Right ventricle myocardium inferior (tissue), 1 donor: ENCODE measurements at places on chromosomes 11 and 22.
A peak's percentile ranks its signal among the peaks of the same experiment; 100 is the strongest.

DNA sequence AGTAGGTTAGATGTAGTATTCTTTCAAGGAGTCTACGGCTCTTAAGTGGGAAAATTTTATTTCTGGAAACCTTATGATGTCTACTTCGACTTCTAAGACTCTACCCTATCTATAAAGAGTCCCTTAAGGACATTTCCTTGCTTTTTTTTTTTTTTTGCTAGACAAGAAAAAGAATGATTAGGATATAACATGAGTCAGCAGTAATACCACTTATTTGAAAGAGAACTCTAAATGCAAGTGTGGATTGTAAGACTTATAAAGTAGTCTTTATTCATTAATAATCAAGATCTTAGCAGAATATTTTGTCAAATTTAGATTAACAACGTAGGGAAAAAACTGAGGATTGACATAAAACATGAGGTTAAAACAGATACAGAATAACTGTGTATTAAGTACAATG, 71.0 kb downstream of the DKK3 start:
- DNase-seq = no peak

DNA sequence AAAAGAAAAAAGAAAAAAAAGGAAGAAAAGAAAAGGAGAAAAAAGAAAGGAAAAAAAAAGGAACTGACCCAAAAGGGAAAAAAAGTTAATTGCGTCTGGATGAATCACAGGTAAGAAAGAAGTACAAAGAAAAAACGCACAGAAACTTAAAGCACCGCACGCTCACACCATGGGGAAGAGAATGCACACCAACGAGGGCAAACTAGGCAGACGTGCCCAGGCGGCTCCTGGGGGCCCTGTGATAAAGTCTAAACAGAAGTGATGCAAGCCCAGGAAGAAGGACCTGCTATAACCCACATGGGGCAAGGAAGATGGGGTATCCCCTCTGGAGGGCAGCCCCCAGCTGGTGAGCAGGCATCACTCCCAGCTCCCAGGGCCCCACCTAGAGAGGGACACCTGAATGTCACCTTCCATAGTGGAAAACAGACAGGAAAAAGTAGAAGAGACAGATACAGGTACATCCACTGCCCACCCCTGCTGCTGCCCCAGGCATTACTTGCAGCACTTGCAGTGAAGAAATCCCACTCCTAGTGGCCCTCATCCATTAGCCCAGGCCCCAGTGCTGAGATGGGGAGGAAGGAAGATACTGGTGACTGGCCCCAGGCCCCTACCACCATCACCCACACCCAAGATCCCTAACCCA, 28.9 kb downstream of the NAP1L4 start:
- no peak for DNase-seq

DNA sequence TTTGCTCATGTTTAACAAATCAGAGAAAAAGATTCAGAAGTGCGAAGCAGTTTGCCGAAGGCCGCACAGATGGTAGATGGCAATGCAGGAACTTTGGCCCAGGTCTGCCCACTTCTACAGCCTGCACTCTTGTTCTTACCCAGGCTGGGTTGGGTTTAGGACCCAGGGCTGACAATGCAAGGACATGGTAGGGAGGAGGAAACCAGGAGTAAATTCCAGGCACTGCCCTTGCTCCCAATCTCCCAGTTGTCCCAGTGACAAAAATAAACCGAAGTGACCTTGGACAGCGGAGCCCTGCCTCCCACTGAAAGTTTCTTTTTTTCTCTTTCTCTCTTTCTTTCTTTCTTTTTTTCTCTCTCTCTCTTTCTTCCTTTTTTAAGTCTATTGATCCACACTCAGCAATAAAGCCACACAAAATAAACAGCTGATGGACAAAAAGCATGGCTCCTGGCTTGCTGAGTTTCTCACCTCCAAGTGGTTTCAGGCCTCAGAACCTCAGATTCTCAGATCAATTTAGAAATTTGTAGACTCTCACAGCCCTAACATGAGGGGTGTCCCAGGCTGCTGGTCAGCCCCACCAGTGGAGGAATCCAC, 33.5 kb upstream of the FCHSD2 start:
- DNase-seq = no peak

GRCh38 chr11:60845338-60845737, 3.4 kb downstream of the CCDC86 start:
- no peak for DNase-seq

GRCh38 chr11:72436661-72437060, 2.3 kb upstream of the CLPB start:
- DNase-seq = no peak

GRCh38 chr11:9160166-9160565, 68.8 kb upstream of the SCUBE2 start:
- DNase-seq = no peak

DNA sequence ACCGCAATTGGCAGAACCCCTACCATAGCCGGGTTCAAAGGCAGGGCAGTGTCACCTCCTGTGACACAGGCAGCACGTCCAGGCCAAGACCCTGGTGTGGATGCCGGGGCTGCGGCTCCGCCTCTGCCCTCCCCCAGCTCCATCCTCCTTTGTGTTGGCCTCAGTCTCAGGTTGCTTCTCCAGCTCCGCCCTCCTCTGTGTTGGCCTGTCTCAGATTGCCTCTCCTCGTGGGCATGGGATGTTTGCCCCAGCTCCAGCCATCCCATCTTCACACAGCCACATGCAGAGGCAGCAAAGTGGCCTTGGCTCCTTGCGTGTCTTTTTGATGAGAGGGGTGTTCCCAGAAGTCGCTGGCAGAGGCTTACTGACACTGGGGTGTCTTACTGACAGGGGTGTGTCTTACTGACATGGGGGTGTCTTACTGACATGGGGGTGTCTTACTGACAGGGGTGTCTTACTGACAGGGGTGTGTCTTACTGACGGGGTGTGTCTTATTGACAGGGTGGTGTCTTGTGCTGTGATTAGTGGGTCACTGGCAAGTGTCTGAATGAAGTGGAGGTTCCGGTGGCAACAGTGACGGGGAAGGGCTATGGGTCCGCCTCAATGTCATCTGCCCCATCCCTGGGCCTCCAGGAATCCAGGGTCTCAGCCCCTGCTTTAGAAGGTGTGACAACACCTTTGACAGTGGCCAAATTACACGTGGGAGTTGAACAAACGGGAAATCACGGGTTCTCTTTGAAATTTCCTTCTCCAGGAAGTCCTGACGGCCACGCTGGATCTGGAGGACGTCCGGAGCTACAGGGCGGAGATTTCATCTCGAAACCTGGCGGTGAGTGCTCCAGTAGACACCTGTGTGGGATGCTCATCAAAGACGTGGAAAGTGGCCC, 24.9 kb downstream of the NADSYN1 start:
- peak; percentile 45 for DNase-seq

DNA sequence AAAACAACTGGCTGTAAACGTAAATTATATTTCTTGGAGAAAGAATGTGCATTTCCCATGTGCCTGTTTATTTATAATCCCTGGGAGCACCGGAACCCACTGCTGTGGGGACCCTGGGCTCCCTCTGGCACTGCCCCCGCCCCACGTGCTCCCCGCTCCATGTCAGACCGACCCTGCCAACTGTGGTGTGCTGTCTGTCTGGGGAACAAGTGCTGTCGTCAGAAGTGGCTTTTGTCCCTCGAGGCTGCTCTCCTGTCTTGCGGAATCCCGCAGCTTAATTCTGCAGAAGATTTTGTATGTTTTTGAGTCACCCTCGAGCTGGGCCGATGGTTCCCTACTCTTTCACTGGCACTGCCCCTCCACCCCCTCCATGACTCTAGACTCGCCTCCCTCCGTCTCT, 2.4 kb downstream of the LRRC10B start:
- DNase-seq = peak; percentile 21

DNA sequence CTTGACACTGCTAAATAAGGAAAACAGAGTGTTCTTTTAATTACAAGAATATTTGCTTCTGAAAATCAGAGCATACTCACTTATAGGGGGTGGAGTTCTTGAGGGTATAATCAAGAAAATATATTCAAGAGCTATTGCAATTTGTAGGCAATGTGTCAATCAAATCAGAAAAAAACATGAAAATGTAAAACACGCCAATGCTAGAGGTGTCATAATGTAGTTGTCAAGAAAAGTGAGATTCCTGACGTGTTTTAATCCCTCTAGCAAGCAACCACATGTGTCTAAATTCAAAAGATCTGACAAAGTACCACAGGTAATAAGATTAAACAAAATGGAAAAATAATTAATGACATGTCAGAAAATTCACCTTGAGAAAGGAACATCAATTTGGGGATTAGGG, 1440.7 kb upstream of the RAG2 start:
- DNase-seq = no peak

- DNase-seq = no peak
These were observed 2.7 kb downstream of the ST3GAL4 start for GRCh38 chr11:126357969-126358762.

DNA sequence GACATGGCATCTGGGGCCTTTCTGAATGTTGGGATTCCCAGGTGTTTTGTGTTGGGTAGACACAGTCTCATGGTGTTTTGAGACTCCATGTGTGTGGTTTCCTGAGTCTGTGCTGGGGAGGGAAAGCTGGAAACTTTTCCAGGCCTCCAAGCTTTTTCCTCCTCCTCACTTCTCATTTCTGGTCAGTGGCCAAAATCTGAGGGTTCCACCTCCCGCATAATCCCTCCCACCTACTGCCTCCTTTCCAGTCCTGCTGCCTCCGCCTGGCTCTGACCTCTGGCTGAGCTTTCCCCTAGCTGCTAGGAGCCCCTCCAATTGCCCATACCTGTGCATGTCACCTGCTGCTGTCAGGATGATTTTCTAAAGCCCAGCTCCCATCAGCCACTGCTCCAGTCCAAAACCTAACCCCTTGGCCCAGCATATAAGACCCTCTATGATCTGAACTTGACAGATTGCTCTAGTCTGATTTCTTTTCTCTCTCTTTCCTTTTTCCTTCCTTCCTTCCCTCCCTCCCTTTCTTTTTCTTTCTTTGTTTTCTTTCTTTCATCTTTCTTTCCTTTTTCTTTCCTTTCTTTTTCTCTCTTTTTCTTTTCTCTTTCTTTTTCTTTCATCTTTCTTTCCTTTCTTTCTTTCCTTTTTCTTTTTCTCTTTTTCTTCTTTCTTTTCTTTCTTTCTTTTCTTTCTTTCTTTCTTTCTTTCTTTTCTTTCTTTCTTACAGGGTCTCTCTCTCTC, 51.4 kb upstream of the NECTIN1 start:
- DNase-seq = peak; percentile 40

DNA sequence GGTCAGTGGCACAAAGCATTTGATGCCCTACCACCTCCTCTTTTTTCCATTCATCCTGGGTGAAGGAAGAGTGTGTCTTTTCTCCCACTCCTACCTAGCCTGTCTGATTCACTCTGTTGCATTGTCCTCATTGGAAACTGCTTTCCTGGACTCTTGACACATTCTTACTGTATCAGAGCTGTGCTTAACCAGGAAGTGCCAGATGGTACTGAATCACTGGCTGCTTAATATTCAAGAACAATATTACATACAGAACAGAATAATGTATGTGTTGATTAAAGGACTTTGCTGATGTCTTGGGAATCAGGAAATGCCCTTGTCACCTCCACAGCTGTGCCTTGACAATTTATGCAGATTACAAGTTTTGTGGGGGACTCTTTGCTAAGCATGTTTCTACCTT, 44.4 kb downstream of the SVIP start:
- no peak for DNase-seq

DNA sequence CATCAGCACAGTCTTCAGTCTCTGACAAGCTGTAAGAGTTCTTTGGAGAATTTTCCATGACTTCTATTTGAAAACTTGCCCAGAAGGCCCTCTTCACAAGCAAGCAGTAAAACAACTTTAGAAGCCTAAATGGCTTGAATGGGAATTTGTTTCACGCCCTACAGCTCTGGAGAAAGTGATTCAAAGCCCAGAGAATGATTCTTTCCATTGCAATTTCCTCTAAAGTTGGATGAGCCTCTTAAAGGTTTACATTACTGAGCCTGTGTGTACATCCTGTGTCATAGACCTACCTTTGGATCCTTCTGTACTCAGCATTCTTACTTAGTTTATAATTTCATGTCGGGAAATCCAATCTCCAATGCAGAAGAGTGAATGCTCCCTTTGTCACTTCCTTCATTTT, 6.8 kb upstream of the OR8B3 start:
- no peak for DNase-seq

- no peak for DNase-seq
These were observed 20.2 kb downstream of the ST3GAL4 start for GRCh38 chr11:126375726-126376125.

GRCh38 chr11:36507824-36508489, 2.1 kb downstream of the TRAF6 start:
- no peak for DNase-seq

DNA sequence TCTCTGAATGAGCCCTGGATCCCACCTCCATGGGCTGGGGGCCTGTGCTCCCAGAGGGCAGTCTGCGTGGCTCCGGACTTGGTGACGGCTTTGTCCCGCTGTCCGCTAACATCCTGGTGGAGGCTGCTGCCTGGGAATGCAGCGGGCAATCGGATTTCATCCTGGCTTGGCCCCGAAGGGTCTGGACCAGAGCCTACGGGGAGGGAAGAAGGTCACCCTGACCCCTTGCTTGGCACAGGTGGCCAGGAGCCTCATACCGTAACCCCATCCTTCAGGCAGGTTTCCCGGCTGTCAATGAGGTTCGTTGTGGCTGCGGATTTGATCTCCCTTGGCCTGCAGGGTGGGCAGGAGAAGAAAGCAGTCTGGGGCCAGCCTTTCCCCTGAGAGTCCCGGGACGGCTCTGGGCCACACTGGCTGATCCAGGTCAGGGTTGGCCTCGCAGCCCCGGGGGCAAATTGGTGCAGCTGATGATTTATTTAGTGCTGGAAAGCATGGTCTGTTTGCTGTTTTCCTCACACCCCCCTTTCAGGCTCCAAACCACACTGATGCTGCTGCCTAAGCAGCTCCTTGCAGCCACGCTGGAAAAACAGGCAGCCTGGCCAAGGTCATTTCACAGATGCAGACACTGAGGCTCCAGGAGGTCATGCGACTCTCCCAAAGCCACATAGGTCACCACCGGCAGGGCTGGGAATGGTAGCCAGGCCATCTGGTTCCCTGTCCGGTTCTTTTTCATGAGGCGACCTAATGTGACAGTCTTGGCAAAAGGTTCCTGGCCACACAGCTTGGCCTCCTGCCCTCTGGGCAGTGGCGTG, 15.0 kb downstream of the PRDM11 start:
- DNase-seq = no peak

- no peak for DNase-seq
These were observed 5.9 kb downstream of the TREH start for GRCh38 chr11:118673361-118674081.

DNA sequence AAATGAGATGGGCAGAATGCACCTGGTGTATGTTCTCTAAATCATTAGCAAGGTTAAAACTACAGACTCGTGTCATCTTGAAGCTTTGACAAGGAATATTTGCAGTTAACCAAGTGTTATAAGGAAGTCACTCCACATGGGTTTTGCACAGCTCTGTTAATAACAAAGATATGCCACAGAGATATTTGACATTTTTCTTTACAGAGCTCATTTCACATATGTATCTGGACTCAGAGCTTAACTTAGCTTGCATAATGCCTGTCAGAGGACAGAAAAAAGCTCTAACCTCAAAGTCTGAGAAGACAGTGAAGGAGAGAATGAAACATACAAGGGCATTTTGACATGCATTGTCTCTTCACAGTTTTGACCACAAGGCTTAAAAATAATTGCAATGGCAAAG, 105.5 kb downstream of the C11orf87 start:
- DNase-seq = no peak

- no peak for DNase-seq
These were observed 2.2 kb upstream of the RFPL2 start for GRCh38 chr22:32206774-32207758.

GRCh38 chr22:46849101-46849500, 86.7 kb downstream of the TBC1D22A start:
- DNase-seq = no peak
